Activated naive CD8-positive, alpha-beta T cell treated with anti-CD3 and anti-CD28 coated beads, Interleukin-2, amount 10 ng/mL, durations not matched to agents 7 days and 5 days (primary cell): ENCODE measurements at places on chromosomes 4 and X. TPM values are rescaled to one million over a fixed set of nuclear protein-coding genes. Genes with fewer than 3 reads are reported as not detected.

Gene SPARCL1
- not detected for total RNA-seq

Gene RIPPLY1
- total RNA-seq: not detected

Gene HDAC6
- 107 TPM for total RNA-seq

Gene ARX
- total RNA-seq: not detected

GRCh38 chr4:141686879-141687278, 50.5 kb downstream of the IL15 start:
- no peak for DNase-seq

DNA sequence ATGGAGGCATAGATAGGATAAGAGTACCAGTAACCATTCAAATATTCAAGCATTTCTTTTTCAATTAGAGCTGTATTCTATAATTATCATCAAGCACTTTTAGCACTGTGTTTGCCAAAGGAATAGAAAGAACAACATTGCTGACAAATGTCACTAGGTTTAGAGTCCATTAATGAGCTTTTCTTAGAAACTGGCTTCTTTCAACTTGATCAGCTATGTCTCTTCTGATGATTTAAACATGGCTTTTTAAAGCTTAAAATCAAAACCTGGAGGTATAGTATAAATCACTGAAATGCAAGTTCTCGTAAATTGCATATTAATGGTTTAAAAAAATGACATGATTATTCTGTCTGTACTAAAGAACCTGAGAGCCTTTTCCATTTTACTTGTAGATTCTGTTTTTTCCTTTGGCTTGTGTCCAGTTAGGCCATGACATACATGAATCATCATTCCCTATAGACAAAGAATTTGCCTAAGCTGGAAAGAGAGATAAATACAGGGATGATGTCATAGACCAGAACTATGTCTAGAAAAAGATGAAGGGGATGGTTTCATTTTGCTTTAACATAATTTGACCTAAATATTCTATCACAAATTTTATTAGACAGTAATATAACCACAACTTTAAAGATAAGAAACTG, 340.1 kb upstream of the CTSO start:
- DNase-seq: no peak
